Activated CD8-positive, alpha-beta T cell treated with anti-CD3 and anti-CD28 coated beads for 36 hours (primary cell): ENCODE measurements at places on chromosomes 2 and 18. TPM values are rescaled to one million over a fixed set of nuclear protein-coding genes. Genes with fewer than 3 reads are reported as not detected.

The MYO3B gene
- 0.09 TPM for total RNA-seq

The TEX44 gene
- not detected for total RNA-seq

The ADRA2B gene
- 0.29 TPM for total RNA-seq

The CCL20 gene
- total RNA-seq: 5.3 TPM

The GPR45 gene
- not detected for total RNA-seq

The XDH gene
- total RNA-seq: not detected

The ASTL gene
- total RNA-seq: 2.7 TPM

The FAHD2B gene
- total RNA-seq: 29.2 TPM

The ATF2 gene
- total RNA-seq: 48.4 TPM

The C2orf78 gene
- not detected for total RNA-seq

The TTN gene
- total RNA-seq: 2.8 TPM

The RNASEH1 gene
- 24.7 TPM for total RNA-seq

The PROKR1 gene
- not detected for total RNA-seq

The TUBB8B gene
- total RNA-seq: not detected

The HOXD11 gene
- not detected for total RNA-seq

The DNAJC5G gene
- total RNA-seq: not detected

The CSRNP3 gene
- total RNA-seq: not detected

The SLC40A1 gene
- 1.2 TPM for total RNA-seq

The MLPH gene
- total RNA-seq: not detected

The LYPD6 gene
- total RNA-seq: not detected

The EPG5 gene
- 19.0 TPM for total RNA-seq

The DPP10 gene
- not detected for total RNA-seq

The OTX1 gene
- total RNA-seq: not detected

The ITGA4 gene
- total RNA-seq: 64.5 TPM

The TSPYL6 gene
- not detected for total RNA-seq
